Activated CD4-positive, alpha-beta T cell treated with anti-CD3 and anti-CD28 coated beads, Interleukin-2, amount 10 ng/mL, durations not matched to agents 24 days and 14 days (primary cell): ENCODE measurements at places on chromosomes 4 and X.

DNA sequence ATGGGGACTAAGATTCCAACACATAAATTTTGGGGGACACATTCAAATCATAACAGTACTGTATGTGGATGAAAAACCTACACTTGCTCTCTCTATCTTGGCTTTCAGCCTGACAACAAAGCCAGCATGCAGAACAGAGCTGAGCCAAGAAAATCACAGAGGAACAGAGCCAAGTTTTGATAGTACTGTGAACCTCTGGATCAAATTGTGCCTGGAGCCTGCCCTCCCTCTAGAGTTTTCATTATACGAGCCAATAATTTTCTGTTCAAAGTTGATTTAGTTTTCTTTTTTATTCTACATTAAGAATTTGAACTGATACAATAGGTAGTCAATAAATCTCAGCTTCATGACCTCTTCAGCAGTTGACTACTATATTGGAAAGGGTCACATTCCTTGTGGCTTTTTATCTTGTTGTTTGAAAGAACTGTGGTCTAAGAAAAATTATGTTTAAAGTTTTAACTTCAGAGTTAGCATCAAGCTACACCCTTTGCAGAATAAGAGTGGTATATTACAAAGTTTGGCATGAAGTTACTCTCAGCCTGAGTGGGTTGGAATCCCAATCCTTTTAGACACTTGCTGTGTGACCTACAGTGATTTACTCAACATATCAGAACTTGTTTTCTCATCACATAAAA, 31.1 kb downstream of the GRID2 start:
- no peaks in the 10 kb centered on the region for H3K36me3 ChIP-seq
- no peak overlapping the region for H3K4me3 ChIP-seq
- no peak for DNase-seq
- no peak overlapping the region for H3K27ac ChIP-seq
- no peaks in the 10 kb centered on the region for H3K4me1 ChIP-seq

DNA sequence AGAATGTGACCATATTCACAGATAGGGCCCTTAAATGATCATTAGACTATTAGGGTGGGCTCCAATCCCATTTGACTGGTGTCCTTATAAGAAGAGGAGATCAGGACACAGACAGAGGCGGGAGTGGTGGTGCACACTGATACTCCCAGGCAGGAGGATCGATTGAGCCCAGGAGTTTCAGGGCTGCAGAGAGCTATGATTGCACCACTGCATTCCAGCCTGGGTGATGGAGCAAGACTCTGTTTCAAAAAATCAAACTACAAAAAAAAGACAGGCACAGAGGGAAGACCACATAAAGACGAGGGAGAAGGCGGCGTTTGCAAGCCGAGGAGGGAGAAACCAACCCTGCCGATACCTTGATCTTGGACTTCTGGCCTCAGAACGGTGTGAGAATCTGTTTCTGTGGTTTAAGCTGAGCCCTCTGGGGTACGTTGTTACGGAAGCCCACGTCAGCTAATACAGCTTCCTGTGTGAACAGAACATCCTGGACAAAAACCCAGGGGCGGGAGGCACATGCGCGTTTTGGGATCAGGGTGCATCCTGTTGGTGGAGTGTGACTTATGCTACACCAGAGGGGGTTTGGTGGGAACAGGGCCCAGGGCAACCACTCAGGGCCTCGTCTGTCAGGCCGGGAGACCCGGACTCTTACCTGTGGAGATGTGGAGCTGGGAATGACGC, 211.8 kb upstream of the PSAPL1 start:
- peaks cover 34% of the 10 kb centered on the region for H3K4me1 ChIP-seq
- H3K27me3 ChIP-seq, result no peaks in the 10 kb centered on the region
- no peak overlapping the region for H3K4me3 ChIP-seq
- no peak overlapping the region for H3K27ac ChIP-seq

- H3K36me3 ChIP-seq, result peaks cover 22% of the 10 kb centered on the region
- no peak overlapping the region for H3K27ac ChIP-seq
- H3K27me3 ChIP-seq, result no peaks in the 10 kb centered on the region
- DNase-seq, result no peak
- no peak overlapping the region for H3K4me3 ChIP-seq
These were observed 91.9 kb downstream of the TSPAN5 start for GRCh38 chr4:98566361-98567008.

GRCh38 chr4:184157322-184157721, 60.4 kb downstream of the ENPP6 start:
- no peak for DNase-seq
- no peaks in the 10 kb centered on the region for H3K4me1 ChIP-seq
- no peaks in the 10 kb centered on the region for H3K36me3 ChIP-seq
- H3K4me3 ChIP-seq, result no peak overlapping the region

GRCh38 chr4:183100827-183101226, 1.8 kb downstream of the WWC2 start:
- H3K27ac ChIP-seq, result no peak overlapping the region
- peaks cover 3% of the 10 kb centered on the region for H3K4me1 ChIP-seq
- peaks cover 5% of the 10 kb centered on the region for H3K36me3 ChIP-seq

DNA sequence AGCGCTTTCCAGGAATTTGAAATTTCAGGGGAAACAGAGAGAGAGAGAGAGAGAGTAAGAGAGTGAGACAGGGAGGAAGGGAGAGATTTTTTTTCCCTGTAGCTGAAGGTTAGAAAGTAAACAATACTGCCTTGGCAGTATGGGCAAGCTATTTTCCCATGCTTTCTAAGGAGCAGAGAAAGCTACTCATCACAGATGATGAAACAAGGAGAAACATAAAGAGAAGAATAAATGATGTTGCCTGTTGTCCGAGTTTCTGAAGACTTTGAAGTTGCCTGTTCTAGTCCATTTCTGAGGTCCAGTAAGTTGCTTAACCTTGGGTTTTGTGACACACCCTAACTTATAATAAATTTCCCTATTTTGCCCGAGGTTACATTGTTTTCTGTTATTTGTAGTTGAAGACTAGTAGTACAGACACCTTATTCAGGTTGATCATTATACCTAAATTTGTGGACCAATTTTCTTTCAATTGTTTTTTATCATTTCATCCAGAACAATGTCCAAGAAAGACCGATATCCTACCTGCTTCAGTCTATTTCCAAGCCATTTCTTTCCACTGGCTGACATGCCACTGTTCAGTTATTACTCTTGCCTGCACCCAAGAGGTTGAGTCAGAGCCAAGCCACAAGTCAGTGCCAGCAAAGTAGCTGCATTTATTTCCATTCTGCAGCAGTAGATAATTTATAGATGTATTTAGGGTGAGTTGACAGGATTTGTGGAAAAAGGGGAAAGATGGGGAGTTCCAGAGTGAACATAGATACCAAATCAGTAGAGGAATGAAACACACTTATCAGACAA, 49.7 kb upstream of the SLC16A2 start:
- DNase-seq, result no peak
- H3K36me3 ChIP-seq, result no peaks in the 10 kb centered on the region
- no peaks in the 10 kb centered on the region for H3K4me1 ChIP-seq

DNA sequence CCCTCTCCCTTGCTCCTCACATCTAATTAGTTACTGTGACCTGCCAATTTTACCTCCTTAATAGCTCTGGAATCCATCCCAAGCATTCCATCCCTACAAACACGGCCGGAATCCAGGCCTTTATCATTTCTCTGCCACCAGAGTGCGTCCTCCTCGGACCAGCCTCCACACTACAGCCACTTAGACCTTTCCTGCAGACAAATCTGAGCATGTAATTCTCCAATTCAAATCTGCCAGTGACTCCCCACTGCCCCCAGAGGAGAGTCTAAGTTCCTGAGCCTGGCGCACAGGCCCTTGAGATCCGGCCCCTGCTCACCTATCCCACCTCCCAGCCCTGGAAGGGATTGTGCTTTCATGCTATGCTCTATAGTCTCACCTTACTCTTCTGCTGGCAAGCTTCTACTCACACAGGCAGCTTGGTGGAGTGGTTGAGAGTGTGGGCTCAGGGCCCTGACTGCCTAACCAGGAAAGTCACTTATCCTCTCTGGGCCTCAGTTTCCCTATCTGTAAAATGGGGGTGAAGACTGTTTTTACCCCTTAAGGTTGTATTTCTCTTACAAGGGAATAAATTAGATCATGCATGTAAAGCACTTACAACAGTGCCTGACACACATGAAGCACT, 31.2 kb downstream of the PJA1 start:
- H3K4me1 ChIP-seq, result no peaks in the 10 kb centered on the region
- DNase-seq, result no peak
- no peaks in the 10 kb centered on the region for H3K36me3 ChIP-seq

DNA sequence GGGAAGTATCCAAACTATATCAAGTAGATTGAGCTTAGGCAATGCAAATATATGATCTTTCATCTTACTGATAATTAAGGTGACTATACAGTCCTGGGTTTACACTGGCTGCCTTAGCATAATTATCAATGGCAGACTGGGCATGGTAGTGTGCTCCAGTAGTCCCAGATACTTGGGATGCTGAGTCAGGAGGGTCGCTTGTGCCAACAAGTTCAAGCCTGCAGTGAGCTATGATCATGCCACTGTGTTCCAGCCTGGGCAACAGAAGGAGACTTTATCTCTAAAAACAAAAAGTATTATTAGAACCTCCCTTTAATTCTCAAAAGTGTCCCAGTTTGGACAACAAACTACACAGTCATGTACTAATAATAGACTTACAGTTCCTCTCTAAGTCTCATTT, 99.4 kb upstream of the RASGEF1B start:
- no peaks in the 10 kb centered on the region for H3K4me1 ChIP-seq
- no peak for DNase-seq
- H3K4me3 ChIP-seq, result no peak overlapping the region
- H3K27ac ChIP-seq, result no peak overlapping the region
- no peaks in the 10 kb centered on the region for H3K27me3 ChIP-seq
